Naive thymus-derived CD8-positive, alpha-beta T cell (primary cell): ENCODE measurements at places on chromosomes 6 and 20.
A peak's percentile ranks its signal among the peaks of the same experiment; 100 is the strongest.

DNA sequence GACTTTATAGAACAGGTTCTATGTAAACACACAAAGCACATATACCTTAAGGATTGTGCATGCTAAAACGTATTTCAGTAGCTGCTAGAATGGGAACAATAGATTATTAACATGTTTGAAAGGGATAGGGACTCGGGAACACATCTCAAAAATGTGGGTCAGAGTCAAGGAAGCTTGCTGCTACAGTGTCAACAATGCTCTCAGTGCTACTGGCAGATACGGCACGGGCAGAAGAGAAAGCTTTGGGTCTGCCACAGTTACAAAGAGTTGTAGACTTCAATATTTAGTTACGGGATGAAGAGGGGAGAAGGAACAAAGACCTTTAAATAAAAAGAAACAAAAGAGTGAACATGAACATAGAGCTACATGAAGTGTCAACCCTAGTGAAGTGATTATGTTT, 170.5 kb downstream of the BACH2 start:
- H3K27me3 ChIP-seq: no peaks in the 10 kb centered on the region
- peak overlapping the region; percentile 75 for H3K27ac ChIP-seq
- H3K4me1 ChIP-seq: peaks cover 67% of the 10 kb centered on the region
- no peak for DNase-seq
- peaks cover 22% of the 10 kb centered on the region for H3K36me3 ChIP-seq

GRCh38 chr20:3046677-3047462, 1.0 kb downstream of the MRPS26 start:
- peaks cover 20% of the 10 kb centered on the region for H3K4me1 ChIP-seq
- H3K27ac ChIP-seq: peak overlapping the region; percentile 82
- peak overlapping the region; percentile 91 for H3K4me3 ChIP-seq
- no peaks in the 10 kb centered on the region for H3K27me3 ChIP-seq
- no peak for DNase-seq

GRCh38 chr20:52312132-52312729, 120.7 kb upstream of the ZFP64 start:
- peak; percentile 31 for DNase-seq
- no peak overlapping the region for H3K4me3 ChIP-seq
- H3K4me1 ChIP-seq: peaks cover 9% of the 10 kb centered on the region
- H3K27me3 ChIP-seq: peaks cover 1% of the 10 kb centered on the region
- peaks cover 5% of the 10 kb centered on the region for H3K36me3 ChIP-seq

GRCh38 chr6:129269076-129269475, 386.1 kb downstream of the LAMA2 start:
- no peak overlapping the region for H3K27ac ChIP-seq
- H3K4me3 ChIP-seq: no peak overlapping the region
- no peak for DNase-seq
- H3K4me1 ChIP-seq: no peaks in the 10 kb centered on the region
- no peaks in the 10 kb centered on the region for H3K27me3 ChIP-seq

- H3K4me3 ChIP-seq: no peak overlapping the region
- DNase-seq: no peak
- no peak overlapping the region for H3K27ac ChIP-seq
- H3K36me3 ChIP-seq: no peaks in the 10 kb centered on the region
- H3K4me1 ChIP-seq: peaks cover 4% of the 10 kb centered on the region
- H3K27me3 ChIP-seq: peaks cover 20% of the 10 kb centered on the region
Measured at GRCh38 chr6:159913375-159913774, 22.6 kb downstream of the MAS1 start.

DNA sequence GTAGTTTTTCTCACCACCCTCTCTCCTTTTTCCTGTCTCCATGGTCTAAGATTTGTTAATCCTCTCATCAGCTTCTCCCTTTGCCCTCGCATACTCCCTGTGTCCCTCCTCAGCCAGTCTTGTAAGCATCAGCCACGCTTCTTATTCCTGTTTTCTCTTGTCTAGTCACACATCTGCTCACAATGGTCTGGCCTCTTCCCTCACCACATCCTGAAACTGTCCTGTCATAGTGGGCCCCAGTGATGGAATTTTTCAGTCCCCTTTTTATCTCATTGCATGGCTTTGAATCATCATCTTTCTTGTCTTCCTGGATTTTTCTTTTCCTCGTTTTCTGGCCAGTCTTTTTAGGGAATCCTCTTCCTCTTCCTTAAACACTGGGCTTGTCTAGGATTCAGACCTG, 57.2 kb downstream of the GFRA4 start:
- DNase-seq: no peak
- no peaks in the 10 kb centered on the region for H3K4me1 ChIP-seq
- H3K27me3 ChIP-seq: no peaks in the 10 kb centered on the region
- no peak overlapping the region for H3K4me3 ChIP-seq
- no peak overlapping the region for H3K27ac ChIP-seq

DNA sequence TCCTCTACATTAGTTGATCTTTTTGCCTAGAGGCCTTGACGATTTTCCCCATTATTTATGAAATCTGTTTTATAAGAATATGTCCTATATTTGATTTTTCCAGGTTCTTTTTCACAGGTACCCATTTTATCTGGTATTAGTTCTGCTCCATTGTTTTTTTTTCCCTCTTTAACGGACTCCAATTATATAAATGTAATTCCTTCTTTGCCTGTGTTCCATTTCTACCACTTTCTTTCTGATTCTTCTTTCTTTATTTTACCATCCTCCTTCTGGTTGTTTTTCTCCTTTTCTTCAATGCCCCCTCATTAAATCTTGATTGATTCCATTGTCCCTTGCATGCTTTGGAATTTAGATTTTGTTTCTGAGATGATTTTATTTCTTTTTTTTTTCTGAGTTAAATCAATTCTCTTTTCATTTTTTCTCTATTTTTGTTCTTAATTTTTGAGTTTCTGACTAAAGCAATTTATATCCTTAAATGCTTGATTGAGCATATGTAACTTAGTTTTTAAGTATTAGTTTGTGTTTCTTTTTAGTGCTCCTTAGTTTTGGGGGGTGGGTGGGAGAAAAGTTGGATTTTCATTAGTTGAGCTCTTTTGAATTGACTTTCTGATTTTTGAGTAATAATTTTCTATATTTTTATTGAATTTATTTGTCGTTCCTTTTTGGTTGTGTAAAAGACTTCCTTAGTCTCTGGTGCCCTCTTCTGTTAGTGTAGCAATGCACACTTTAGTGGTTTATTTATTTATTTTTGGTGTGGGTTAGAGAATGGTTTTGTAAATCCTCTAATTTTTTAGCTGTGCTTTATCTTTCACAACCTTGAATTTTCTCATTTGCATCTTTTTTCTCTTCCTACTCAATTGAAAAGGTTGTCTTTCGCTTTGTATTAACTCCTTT, 140.8 kb downstream of the FARS2 start:
- no peak for DNase-seq
- no peaks in the 10 kb centered on the region for H3K27me3 ChIP-seq
- H3K27ac ChIP-seq: no peak overlapping the region
- H3K4me3 ChIP-seq: no peak overlapping the region
- H3K4me1 ChIP-seq: peaks cover 2% of the 10 kb centered on the region

DNA sequence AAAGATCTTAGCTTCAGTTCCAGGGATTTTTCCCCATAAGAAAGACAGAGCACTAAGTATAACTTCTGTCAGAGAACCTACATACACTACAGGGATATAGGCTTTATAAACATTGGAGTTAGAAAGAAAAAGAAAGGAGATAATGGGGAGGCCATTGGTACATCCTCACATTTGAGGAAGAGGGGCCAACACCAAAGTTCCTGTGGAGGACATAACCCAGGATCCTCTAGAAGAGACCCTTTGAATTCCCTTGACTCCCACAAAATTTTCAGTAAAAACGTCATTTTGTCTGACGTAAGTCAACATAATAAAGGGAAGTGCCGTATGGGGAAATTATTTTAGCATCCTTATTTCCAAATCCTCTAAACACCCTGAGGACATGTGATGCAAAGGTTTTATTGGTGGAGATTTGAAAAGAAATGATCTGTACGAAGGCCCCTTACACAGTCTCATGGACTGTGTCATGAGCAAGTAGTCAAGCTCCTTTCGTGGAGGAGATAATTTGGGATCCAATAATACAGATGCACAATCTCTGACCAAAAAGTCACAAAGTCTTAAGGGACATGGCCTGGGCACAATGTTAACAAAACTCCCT, 33.2 kb downstream of the HLA-DRA start:
- H3K27ac ChIP-seq: no peak overlapping the region
- DNase-seq: no peak
- H3K4me1 ChIP-seq: peaks cover 2% of the 10 kb centered on the region
- peak overlapping the region; percentile 54 for H3K4me3 ChIP-seq
- no peaks in the 10 kb centered on the region for H3K36me3 ChIP-seq

DNA sequence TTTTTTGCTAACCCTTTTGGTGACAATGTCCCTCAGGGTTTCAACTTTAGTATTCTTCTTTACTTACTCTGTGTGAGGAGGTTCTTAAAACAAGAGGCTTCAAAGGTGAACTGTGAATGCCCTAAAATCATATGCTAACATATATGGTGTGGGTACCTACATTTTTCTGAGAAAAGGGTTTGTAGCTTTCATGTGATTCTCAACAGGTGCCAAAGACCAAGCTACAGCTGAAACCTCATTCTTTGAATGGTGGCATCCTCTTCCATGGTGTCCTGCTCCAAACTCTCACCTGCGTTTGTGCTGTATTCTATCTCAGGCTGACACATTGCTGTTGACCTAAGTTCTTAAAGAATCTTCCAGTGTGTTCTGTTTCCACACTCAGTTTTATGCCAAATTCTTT, 177.3 kb downstream of the PRL start:
- no peak overlapping the region for H3K4me3 ChIP-seq
- no peaks in the 10 kb centered on the region for H3K4me1 ChIP-seq
- DNase-seq: no peak
- no peaks in the 10 kb centered on the region for H3K36me3 ChIP-seq
- H3K27me3 ChIP-seq: no peaks in the 10 kb centered on the region
- no peak overlapping the region for H3K27ac ChIP-seq

- H3K27ac ChIP-seq: no peak overlapping the region
- H3K4me3 ChIP-seq: no peak overlapping the region
- peaks cover 5% of the 10 kb centered on the region for H3K27me3 ChIP-seq
- no peaks in the 10 kb centered on the region for H3K4me1 ChIP-seq
- DNase-seq: no peak
Measured at GRCh38 chr20:10812759-10813327, 139.0 kb upstream of the JAG1 start.

GRCh38 chr6:165231581-165232561, 77.5 kb downstream of the C6orf118 start:
- no peaks in the 10 kb centered on the region for H3K36me3 ChIP-seq
- H3K27me3 ChIP-seq: no peaks in the 10 kb centered on the region
- H3K4me1 ChIP-seq: no peaks in the 10 kb centered on the region
- no peak overlapping the region for H3K27ac ChIP-seq
- no peak overlapping the region for H3K4me3 ChIP-seq

- H3K4me3 ChIP-seq: peak overlapping the region; percentile 94
- H3K36me3 ChIP-seq: no peaks in the 10 kb centered on the region
- H3K4me1 ChIP-seq: peaks cover 89% of the 10 kb centered on the region
- DNase-seq: peak; percentile 64
- H3K27me3 ChIP-seq: no peaks in the 10 kb centered on the region
- peak overlapping the region; percentile 90 for H3K27ac ChIP-seq
Measured at GRCh38 chr6:106519460-106520394, 109.6 kb downstream of the RTN4IP1 start.

GRCh38 chr6:13005994-13006393, 289.4 kb downstream of the PHACTR1 start:
- no peak overlapping the region for H3K27ac ChIP-seq
- peaks cover 25% of the 10 kb centered on the region for H3K27me3 ChIP-seq
- H3K4me1 ChIP-seq: no peaks in the 10 kb centered on the region
- no peak for DNase-seq

DNA sequence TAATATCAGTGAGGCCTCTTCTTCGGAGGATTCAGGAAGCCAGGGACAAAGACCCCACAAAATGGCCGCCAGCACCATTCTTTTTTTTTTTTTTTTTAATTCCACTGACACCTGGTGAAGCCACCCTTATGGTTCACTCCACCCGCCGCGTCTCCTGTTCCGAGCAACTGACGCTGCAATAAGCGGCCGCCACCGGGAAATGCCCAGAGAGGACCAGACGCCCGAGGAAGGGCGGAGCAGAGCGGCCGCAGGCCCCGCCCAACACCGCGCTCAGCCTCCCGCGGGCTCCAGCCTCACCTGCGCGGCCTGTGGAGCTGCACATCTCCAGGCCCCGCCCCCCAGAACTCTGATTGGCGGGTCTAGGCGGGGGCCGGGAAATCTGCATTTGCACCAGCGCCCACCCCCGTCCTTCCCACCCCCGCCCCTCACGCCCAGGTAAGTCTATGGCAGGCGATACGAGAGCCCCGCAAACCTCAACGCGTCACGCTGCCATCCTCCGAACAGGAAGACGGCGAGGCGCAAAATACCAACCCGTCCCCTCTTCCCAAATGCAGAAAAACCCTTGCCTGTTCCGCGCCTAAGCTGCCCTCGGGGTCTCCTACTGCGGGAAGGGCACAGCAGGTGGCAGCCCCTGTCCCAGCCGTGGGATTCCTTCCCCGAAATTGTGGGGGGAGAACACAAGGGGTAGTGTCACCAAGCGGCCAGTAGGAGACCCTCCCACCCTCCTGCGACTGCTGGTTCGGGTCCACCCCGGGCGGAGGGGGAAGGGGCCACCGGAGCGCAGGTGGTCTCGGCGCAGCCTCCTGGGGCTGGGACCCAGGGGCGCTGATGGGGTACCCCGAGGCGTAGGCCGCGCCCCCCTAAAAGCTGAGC, 960 bp downstream of the ATP9A start:
- H3K27ac ChIP-seq: no peak overlapping the region
- peaks cover 5% of the 10 kb centered on the region for H3K36me3 ChIP-seq
- DNase-seq: no peak
- H3K4me1 ChIP-seq: peaks cover 10% of the 10 kb centered on the region

DNA sequence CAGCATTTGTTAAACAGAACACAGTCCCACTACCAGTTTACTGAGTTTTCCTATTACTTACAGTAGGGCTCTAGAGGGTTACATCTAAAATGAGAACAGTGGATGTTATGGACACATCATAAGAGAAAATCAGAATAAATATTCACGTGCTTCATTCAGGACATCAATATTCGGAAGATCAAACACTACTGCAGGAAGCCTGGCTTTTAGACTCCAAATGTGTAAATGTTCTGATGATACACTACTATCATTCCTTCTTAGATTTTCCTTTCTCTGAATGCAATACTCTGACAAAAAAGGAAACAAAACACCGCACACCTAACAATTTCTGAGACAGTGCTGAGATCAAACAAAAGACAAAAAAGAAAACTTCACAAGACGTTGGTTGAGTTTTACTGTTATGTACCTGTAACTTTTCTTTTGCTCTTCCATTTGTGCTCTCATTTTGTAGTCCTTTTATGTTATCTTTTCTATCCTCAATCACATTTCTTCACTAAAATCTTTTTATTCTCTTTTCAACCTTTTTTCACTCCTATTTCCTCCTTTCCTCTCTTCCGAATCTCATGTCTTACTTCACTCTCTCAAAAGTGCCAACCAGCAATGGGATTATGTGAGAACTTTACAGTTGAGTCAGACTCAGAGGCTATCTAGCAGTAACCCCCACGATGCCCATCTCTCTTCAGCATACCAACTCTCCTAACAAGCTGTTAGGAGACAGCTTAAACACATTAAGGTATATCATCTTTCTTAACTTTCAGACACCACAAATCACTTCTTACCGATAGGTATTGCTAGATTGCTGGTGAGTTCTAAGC, 1.7 kb downstream of the FAM184A start:
- no peaks in the 10 kb centered on the region for H3K36me3 ChIP-seq
- H3K4me3 ChIP-seq: peak overlapping the region; percentile 84
- H3K27ac ChIP-seq: peak overlapping the region; percentile 87

GRCh38 chr6:120805276-120805675, 529.0 kb downstream of the TBC1D32 start:
- H3K27me3 ChIP-seq: no peaks in the 10 kb centered on the region
- no peaks in the 10 kb centered on the region for H3K4me1 ChIP-seq
- H3K4me3 ChIP-seq: no peak overlapping the region
- no peaks in the 10 kb centered on the region for H3K36me3 ChIP-seq
- DNase-seq: no peak
- no peak overlapping the region for H3K27ac ChIP-seq

- DNase-seq: no peak
- H3K4me3 ChIP-seq: no peak overlapping the region
- H3K4me1 ChIP-seq: no peaks in the 10 kb centered on the region
- H3K36me3 ChIP-seq: peaks cover 4% of the 10 kb centered on the region
- H3K27ac ChIP-seq: no peak overlapping the region
Measured at GRCh38 chr6:28580475-28580874, 54.8 kb downstream of the GPX5 start.
